ENCODE measurements at places on chromosomes 2 and 18.

DNA sequence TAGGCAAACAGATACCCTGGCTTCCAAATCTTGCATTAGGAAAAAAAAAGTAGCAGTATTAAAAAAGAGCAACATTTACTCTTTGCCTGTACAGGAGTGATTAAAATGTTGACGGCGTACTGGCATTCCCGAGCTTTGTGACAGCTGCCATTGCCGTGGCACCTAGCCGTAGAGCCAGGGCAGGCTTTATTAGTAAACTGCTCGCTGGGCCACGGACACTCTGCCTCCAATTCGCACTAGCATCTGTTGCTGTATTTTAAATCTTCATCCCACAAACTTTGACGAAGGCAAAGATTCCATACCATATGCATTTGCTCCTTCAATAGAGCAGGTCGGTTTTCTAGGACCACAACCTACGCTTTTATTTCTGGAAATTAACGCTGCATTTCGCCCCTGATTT is 44.5 kb upstream of the EPHA4 start:
- no peak for DNase-seq

- no peak for DNase-seq
Observed at GRCh38 chr18:60339018-60339417, 33.6 kb downstream of the MC4R start.

DNA sequence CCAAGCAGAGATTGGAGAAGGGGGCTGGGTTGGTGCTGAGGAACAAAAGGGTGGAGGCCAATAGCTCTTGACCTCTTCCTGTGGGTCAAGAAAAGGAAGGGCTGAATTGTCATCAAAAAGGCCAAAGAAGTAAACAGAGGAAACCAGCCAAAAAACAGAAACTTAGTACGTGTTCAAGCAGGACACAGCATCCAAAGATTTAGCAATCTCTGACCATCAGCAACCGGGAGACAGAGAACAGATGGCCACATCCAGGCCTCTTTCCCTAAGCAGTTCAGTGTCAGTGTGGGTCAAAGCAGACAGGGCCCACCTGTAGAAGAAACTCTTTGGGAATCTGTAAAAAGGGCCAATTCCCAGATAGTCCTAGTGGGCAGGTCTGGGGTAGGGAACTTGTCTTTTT is 2.9 kb downstream of the DNPEP start:
- DNase-seq, result no peak

DNA sequence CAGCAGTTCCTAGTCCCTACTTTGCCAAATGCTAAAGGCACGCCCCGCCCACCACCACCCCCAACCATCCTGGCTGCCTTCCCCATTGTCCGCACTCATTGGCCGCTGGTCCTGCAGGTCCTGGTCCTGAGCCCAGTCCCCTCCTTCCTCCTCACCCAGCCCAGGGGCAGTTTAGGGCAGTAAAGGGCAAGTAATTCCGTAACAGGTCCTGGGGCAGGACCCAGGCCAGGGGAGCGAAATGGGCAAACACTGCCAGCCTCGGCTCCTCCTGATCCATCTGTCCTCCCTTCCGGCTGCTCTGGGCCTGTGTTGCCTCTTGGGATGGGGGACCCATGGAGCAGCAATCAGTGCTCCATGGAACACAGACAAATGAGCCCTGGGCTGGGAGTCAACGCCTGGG is 6.1 kb downstream of the ADCY3 start:
- DNase-seq, result no peak

DNA sequence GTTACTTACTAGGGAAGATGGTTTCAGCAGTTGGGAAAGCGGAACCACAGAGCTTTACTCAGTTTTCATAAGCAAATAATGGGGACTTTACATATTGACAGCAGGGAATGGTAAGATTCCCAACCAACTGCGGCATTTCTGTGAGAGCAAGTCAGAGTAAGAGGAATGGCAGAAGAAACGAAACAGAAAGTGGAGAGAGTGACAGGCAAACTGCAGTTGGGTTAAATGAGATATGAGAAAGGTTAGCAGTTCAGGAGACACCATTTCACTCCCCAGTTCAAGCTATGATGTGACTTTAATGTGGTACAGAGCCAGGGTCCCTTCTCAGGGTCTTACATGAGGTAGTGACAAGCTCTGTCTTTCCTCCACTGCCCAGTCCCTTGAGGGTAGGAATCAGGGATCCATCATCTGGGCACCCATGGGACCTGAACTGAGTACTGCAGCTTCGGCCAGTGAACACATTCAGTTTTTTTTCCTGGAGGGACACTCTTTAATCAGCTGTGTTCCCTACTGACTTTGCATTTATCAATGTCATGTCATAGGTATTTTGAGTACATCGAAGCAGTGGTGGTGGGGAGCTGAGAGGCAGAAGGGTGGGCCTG is 33.0 kb upstream of the GREB1 start:
- DNase-seq, result no peak

GRCh38 chr18:56172527-56172926 is 465.9 kb downstream of the TXNL1 start:
- no peak for DNase-seq

DNA sequence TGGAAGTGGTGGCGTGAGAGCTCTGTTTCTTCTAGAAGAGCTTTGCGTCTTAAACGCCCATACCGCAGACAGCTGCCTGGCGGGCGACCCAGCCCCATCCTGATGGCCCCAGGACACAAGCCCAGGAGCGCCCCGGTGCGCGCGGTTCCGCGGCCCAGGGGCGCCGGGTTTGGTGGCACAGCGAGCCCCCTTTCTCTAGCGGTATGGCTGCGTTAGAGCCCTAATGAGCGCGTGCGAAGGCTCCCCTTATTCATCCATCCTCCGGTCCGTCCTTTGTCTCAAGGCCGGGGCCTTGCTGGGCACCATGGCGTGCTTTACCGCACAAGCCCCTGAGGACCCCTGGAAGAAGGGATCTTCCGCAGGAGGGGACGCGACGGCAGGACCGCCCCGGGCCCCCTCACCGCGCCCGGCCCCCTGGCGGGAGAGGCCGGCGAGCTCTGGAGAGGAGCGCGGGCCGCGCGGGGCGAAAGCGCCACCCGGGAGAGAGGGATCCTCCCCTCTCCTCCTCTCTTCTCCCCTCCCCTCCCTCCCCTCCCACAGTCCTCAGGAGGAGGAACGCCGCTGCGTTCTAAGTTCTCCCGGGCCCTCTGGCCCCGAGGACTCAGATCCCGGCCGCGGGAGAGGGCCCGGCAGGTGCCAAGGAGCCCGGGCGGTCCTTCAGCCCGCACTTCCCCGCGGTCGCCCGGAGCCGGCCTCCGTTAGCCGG is 626 bp upstream of the SLC1A4 start:
- peak; percentile 61 for DNase-seq

- no peak for DNase-seq
Observed at GRCh38 chr18:29874519-29875098, 1167.9 kb downstream of the DSC3 start.

DNA sequence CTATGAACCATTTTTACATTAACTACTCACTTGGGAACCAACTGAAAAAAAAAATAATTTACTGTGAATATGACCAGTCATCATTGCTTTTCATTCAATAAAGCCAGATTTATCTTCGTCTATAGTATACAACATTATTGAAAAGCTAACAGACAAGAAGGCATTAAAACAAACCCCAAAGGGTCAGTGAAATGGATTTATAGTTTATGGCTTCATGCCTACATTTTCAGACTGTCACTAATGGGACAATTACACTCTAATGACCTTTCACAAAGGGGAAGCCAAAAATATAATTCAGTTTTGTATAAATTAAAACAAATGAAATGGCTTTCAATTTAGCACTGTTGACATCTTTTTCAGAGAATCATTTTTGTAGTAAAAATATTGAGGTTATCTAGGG is 169.1 kb downstream of the DSEL start:
- DNase-seq, result no peak

DNA sequence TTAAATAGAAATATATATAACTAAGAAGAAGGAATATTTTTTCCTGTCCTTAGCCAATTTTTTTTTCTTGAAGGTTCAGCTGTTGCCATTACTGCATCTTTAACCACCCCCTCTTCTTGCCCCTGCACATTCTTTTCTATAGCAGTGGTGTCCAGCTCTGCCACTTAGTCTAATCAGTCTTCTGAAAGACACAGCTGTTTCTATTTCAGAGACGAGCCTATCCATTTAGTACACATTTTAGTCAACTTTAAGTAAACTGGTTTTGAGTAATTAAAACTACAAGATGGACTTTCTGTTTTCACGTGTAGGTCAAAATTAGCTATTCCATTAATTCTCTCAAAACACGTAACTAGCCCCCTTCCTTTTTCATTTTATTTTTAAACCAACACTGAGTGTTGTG is 21.0 kb downstream of the SPOPL start:
- DNase-seq, result no peak

DNA sequence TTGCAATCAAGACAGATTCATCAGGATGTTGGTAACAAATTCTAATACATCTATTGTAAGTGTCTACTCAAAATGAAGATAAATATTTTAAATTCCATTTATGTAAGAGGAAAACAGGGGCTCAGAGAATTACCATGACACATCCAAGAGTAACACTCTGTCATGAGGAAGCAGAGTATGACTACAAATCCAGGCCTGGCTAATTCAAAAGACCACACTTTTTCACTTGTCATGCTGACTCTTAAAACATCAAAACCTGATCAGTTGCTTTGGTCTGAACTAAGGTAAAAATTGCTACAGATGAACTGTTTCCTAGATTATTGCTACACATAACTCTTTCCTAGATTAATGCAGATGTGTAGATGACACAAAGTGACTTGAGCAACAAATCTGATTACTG is 880.6 kb downstream of the TSN start:
- no peak for DNase-seq

- peak; percentile 76 for DNase-seq
Observed at GRCh38 chr2:10654069-10654468, 35.7 kb downstream of the NOL10 start.

- no peak for DNase-seq
Observed at GRCh38 chr2:113118263-113118657, 9.1 kb upstream of the IL1RN start.

DNA sequence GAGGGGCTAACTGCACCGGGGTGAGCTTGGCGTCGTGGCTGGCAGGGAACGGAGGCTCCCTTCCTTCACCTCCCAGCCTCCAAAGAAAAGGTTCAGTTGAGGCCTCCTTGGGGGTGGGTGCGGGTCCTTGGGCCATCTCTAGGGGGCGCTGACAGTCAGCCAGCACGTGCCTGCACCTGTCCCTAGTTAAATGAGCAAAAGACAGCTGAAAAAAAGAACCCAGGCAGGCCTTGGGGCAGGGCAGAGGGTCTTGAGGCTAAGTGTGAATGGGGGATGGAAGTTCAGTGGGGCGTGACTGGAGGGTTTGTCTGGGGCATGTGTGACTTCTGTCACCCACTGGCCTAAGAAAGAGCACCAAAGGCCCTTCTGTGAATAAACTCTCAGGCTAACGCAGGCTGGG is 56.4 kb downstream of the ZFP36L2 start:
- peak; percentile 64 for DNase-seq

- no peak for DNase-seq
Observed at GRCh38 chr2:68620772-68621171, 22.6 kb upstream of the PROKR1 start.

- no peak for DNase-seq
Observed at GRCh38 chr2:240947176-240947575, 41.0 kb downstream of the CROCC2 start.

DNA sequence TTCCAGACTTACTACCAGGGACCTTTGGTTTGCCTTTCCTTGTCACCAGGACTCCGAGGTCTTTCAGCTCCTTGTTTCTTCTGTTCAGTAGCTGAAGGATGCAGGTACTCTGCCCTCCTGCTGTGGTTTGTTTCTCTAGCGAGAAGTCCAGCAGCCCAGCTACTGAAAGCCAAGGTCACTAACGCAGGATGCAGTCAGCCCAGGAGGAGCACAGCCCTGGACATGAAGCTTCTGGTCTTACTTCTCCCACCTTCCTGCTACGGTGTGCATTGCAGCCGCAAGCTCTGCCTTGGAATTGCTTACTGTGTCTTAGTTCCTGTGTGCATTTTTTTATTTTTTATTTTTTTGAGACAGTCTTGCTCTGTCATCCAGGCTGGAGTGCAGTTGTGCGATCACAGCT is 62.4 kb downstream of the DGKD start:
- DNase-seq, result peak; percentile 2

- DNase-seq, result no peak
Observed at GRCh38 chr2:174083843-174084458, 118.8 kb upstream of the SP3 start.

GRCh38 chr2:55923091-55923981 is at the start of gene EFEMP1:
EFEMP1 (minus strand) TSS chr2:55923782; CDS start chr2:55922440, 1,342 bp downstream.
- DNase-seq, result no peak

- no peak for DNase-seq
Observed at GRCh38 chr18:61922435-61922834, 29.6 kb upstream of the RNF152 start.

DNA sequence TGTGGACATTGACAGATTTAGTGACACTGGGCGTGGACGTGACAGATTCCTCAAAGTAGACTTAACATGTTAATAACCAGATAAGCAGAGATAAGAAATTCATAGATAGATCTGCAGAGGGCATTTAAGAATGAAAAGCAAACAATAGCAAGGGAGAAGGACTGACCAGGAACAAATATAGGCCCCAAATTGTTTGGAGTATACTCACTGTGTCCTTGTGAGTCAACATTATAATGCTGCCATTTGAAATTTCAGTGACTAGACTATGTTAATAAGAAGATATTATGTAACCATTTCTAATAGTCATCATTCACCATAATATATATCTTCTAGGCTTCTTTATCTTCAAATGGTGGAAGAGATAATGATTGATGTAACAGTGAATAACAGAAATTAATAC is 78.1 kb upstream of the SLC38A11 start:
- no peak for DNase-seq

GRCh38 chr2:39665811-39666490 is at the start of gene TMEM178A:
TMEM178A (plus strand) TSS chr2:39665917; CDS start chr2:39665975, 58 bp downstream.
- no peak for DNase-seq

DNA sequence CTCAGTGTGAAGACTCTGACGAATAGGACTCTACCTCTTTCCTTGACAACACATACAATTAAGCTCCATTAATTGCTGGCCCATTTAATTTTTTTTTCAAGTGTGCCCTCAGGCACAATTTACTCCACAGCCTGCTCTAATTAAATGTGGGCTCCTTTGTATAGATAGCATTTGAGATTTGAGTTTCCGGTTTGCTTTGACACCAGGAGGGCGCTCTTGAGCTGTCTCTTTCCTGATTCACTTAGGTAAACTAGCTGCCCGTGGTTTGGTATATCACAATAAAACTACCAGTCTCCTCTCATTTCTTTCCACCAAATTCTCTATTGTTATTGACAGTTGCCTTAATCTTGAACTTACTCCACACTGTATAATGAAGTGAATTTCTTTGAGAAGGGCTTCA is 666.0 kb downstream of the DSC3 start:
- DNase-seq, result no peak

GRCh38 chr2:1156531-1156930 is 205.9 kb downstream of the SNTG2 start:
- DNase-seq, result no peak

DNA sequence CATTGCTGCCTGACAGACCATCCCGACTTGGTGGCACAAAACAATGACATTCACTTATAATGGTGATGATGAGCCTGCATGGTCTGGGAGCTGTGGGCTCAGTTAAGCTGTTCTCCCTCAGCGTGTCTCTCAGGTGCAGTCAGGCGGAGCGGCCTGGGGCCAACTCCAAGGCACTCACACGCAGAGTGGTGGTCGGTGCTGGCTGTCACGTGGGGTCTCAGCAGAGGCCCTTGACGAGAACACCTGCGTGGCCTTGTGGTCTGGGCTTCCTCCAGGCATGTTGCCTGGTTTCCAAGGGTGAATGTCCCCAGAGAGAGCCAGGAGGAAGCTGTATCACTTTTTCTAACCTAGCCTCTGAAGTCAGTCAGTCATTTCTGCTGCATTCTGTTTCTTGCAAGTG is 29.8 kb downstream of the ARMC9 start:
- no peak for DNase-seq

- DNase-seq, result no peak
Observed at GRCh38 chr2:71348302-71348701, 16.7 kb downstream of the ZNF638 start.

- DNase-seq, result no peak
Observed at GRCh38 chr2:222304737-222305515, 6.1 kb upstream of the PAX3 start.

All from stimulated activated CD4-positive, alpha-beta T cell treated with anti-CD3 and anti-CD28 coated beads, Interleukin-4, amount 100 ng/mL, for 24 hours (primary cell).